Renal pelvis (tissue), 12 donors: ENCODE measurements at places on chromosomes 6 and 20. TPM values are rescaled to one million over a fixed set of nuclear protein-coding genes. Genes with fewer than 3 reads are reported as not detected.
A peak's percentile ranks its signal among the peaks of the same experiment; 100 is the strongest.

GRCh38 chr6:38720295-38720694, 5.2 kb downstream of the DNAH8 start:
- no peak for DNase-seq

DNA sequence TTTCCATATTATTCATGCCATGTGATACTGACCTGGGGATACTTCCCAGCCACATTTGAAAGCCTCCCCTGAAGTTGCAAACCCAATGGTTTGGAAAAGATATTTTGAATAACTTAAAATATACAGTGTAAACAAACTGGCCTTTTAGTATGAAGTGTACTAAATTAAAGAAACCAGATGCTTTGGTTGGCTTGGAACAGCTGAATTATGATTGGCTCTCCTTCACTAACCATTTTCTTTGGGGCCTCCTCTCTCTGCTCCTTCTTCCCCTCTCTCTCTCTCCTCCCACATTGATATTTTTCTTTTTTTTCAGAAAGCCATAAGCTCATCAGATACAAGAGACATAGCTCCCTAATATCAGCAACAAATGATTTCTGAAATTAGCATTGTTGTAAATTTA, 166.6 kb downstream of the MTFR2 start:
- DNase-seq: no peak

DNA sequence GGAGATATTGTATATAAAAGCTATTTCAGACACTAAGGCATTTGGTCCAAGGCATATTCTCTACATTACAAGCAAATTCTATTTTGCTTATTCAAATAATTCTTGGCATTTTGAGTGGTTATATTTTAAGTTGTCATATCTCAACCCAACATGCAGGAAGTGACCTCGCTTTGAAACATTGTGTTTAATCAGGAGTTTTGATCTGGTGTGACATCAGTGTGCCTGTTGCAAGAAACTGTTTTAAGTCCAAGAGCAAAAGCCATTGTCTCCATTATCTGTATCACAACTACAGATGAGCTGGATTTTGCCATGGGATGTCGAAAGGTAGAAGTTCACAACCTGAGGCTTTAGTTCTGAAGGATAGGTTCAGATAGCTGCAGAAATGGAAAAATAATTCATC, 509.9 kb upstream of the ID4 start:
- no peak for DNase-seq

- DNase-seq: no peak
Measured at GRCh38 chr6:121884620-121885019, 449.2 kb downstream of the GJA1 start.

DNA sequence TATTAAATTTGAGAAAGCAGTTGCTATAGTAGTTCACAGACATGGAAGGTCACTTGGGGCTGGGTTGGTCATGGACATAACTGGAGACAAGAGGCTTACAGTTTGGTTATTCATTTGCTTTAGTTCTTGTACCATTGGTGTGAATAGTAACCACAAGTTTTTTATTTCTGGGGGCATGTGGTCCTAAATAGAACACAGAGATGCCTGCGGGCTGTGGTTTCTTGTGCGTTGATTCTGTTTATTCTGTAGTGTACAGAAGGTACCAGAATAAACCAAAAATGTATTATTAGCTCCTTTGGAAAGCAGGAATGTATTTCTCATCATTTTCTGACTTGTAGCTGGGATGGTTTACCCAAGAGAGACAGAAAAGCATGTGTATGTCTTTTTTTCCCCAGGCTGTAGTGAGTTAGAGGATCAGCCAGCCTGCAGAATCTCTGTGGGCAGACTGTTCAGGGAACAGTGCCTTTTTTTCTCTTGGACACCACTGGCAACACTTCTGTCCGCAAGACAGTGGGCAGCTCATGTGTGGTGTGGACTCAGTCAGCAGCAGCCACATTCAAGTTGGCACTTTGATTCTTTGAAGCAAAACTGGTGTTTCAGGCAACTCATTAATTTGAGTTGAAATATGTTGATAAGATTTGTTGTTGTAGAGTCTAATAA, 122.1 kb downstream of the LRRC1 start:
- DNase-seq: no peak

DNA sequence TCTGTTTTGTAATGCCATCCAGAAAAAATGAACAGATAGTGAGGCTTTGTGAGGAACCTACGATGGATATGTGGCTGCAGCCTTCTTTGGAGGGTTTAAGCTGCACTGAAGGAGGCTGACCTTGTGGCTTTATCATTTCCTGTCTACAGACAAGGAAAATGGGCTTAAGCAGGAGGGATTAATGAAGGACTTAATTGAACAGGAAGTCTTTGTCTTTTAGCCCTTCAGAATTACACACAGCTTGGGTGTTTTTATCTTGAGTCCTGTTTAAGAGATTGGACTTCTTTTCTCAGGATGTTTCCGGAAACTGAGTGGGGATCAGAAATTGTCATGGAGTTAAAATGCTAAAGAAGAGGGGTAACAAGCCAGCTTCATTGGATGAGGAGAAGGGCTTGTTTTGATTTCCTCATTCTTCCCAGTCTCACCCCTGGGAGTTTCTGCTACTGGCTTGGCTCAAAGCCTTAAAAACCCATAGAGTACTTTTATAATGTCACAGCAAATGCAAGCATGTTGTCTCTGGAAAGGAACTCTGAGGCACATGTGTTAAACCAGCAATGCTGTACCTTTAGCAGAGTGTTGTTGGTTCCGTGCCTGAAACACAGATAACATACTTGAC, 193.6 kb downstream of the JARID2 start:
- no peak for DNase-seq

GRCh38 chr6:42978487-42978838, 518 bp downstream of the PEX6 start:
- DNase-seq: no peak

DNA sequence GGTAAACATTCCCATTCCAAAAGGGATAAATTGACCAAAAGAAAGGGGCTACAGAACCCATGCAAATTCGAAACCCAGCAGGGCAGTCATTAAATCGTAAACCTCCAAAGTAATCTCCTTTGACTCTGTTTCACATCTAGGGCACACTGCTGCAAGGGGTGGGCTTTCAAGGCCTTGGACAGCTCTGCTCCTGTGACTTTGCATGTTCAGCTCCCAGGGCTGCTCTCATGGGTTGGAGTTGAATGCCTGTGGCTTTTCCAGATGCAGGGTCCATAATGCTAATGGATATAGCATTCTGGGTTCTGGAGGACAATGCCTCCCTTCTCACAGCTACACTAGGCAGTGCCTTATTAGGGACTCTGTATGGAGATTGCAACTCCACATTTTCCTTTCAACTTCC, 211.9 kb upstream of the MANEA start:
- no peak for DNase-seq

DNA sequence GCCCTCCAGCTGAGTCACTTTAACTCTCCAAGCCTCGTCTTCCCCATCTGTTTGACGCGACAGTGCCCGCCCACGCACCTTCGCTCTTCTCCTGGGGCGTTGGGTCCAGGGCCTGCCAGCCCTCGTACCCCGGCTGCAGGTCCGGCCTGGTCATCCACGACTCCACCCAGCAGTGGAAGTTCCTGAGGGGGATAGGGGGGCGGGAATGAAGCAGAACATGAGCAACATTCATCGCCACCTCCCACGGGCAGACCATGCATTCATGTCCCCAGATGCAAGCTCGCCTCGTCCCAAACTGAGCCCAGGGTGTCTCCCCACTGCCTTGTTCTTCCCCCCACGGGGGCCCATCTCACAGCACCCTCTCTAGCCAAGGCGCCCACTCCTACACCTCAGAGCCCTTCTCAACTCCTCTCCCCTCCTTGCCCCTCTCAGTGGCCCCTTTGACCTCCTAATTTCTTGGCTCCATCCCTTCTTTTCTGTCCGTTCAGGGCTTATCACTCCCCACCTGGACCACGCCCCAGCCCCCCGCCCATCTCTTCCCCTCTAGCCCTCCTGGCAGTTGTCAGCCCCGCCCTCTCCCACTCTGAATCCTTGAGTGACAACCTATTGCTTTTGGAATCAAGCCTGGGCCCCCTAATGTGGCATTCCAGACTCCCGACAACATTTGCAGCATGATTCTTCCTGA, 23.7 kb downstream of the TGM2 start:
- no peak for DNase-seq

DNA sequence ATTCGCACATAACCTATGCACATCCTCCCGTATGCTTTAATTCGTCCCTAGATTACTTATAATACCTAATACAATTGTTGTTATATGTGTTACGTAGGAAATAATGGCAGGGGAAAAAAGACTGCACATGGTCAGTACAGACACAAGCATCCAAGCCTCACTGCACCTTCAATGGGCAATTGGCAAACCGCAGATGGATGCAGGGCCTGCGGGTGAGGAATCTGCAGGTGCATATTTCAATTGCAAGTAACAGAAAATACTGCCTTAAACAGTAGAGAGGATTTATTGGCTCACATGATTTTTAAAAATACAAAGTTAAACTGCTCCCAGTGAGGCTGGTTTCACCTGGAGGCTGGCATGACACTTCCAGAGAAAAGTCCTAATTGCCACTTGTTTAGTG, 142.1 kb upstream of the MLN start:
- DNase-seq: no peak

- DNase-seq: peak; percentile 5
Measured at GRCh38 chr20:59866338-59866737, 67.1 kb downstream of the SYCP2 start.

GRCh38 chr20:14707865-14708596, 370.6 kb upstream of the FLRT3 start:
- no peak for DNase-seq

GRCh38 chr6:128240024-128240428, 280.4 kb downstream of the PTPRK start:
- DNase-seq: no peak

DNA sequence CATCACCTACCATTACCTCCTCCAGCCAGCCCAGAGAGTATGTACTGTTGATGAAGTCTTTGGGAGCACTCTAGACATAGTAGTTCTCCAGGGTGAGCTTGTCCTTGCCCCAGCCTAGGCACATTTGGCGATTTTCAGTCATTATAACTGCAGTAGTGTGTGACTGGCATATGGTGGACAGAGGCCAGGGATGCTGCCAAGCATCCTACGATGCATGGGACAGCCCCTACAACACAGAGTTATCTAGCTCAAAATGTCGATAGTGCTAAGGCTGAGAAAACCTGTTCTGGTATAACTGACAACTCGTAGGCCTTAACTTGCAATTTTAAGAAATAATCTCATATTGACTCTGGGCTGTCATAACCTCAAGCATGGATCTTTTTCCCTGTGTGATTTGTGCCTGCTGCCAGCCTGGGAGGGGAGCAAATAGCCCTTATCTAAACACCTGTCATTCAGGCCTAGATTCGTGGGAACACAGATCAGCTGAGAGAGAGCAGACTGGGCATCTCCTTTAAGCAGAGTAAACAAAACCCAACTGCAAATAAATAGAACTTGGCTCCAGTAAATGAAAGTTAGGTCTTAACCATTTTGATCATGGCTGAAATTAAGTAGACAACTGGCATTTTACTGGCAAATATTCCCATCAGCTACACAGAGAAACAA, 102.6 kb downstream of the SPTLC3 start:
- no peak for DNase-seq

DNA sequence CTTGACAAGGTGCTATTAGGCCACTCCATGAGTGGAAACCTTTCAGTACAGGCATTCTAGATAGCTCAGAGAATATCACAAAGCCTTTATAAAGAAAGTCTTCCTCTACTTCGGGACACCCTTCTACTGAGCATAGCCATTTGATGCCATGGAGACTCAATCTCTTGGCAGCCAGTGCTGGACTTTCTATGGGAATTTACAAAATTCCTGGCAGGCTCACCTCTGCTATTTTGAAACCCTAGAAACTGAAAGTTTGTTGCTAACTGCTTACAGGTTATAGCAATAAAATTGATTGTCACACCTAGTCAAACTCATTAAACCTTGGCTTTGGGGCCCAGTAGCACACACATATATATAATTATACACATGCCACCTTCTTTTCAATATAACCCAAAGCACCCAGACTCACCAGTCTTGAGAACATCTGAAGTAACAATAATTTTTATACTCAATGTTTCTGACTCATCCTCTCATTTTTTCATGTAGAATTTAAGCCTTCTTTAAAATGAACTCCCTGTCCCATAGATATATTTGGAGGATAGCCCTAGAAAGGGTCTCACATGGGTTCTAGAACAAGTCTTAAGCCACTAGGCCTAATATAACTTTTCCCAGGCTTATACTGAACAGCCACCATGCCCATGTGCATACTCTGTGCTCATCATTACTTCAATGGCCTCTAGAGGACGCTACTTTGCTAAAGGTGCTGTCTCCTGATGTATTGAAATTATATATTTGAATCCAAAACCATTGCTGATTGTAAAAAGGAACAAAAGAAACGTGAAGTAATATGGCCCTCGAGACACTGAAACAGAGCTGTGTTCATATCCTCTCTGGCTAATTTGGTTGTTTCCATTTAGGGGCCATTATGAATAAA, 368.1 kb upstream of the MARCKS start:
- no peak for DNase-seq

DNA sequence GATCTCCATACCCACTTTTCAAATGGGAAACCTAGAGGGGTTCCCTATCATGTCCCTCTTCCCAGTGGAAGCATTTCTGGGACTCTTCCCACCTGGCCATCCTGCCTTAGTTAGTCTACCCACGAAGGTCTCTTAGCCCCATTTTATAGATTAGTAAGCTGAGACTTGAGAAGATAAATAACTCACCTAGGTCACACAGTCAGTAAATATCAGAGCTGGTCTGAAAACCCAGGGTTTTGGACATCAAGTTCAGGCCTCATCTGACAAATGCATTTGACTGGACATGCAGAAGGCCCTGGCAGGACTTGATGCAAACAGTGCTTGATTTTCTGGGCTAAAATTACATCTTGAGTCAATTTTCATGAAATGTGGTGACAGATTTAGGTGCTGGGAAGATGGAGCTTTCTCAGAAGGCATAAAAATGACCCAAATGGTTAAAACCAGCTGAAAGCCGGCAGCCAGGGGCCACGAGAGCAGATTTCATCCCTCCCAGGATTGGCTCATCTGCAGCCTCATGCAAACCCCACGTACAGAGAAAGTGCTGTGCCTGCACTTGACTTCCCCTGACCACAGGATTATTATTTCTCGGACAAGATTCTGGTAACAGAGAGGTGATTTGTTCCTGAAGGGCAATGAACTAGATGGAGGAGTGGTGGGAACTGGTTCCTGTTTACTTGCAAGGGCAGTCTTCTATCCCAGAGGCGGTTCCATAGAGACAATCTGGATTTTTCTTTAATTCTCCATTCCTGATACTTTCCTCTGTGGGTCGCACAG, 23.1 kb downstream of the CPNE5 start:
- DNase-seq: no peak

DNA sequence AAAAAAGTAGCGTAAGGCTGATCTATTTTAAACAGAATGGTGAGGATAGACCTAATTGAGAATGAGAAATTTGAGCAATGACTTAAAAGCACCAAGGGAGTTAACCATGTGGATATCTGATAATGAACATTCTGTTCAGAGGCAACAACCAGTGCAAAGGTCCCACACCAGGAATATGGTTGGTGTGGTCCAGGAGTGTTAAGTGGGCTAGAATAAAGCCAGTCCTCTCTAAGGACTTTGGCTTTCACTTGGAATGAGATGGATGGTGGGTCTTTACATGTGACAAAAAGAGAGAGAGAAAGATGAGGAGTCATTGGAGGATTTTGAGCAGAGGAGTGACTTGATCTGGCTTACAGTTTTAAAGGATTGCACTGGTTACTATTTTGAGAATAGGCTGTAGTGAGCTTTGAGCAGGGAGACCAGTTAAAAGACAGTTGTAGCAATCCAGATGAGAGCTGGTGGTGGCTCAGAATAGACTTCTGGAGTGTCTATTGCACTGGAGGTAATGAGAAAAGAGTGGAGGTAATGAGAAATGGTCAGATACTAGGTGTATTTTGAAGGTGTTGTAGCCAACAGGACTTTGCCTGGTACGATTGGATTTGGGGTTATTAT, 89.8 kb downstream of the SCAF8 start:
- DNase-seq: no peak

Gene LY86
- 0.95 TPM for polyA plus RNA-seq

Gene SGK2
- 80.6 TPM for polyA plus RNA-seq

Gene LMBRD1
- 118 TPM for polyA plus RNA-seq

Gene GPR63
- polyA plus RNA-seq: 4.3 TPM
